ENCODE measurements at places on chromosomes 13 and 19.

DNA sequence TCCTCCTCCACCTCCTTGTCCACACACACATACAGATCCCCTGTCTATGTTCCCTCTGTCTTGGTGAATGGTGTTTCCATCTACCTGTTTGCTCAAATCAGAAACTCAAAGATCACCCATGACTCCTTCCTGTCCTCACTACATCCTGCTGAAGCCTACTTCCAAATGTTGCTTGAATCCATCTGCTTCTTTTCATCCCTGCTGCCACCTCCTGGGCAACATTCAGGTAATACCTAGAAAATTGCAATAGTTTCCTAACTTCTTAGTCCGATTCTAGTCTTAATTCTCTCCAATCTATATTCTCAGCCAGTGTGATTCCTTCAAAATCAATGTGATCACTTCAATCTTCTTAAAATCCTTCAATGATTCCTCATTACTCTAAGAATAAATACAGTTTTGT lies 155.5 kb upstream of the STARD13 start:
- DNase-seq = no peak

GRCh38 chr19:17948931-17949930 lies 16.4 kb downstream of the CCDC124 start:
- peak; percentile 56 for DNase-seq

- no peak for DNase-seq
Measured at GRCh38 chr13:38103851-38104250, 234.3 kb upstream of the TRPC4 start.

DNA sequence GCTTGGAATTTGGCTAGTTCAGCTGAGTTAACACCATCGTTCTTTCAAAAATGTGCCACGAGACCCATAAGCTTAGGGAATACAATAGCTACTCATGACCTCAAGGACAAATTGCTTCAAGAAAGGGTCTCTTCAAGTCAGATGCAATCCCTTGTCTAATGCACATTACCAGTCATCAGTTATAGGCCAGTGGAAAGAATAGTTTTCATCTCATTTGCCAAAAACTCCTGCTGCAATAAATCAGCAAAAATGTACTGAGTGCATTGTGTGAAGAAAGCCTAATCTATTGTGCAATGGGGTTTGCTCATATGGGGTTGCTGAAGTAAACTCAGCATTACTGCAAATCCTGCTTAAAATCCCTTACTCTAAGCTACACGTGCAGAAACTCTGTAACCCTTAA lies 208.3 kb upstream of the NBEA start:
- no peak for DNase-seq

DNA sequence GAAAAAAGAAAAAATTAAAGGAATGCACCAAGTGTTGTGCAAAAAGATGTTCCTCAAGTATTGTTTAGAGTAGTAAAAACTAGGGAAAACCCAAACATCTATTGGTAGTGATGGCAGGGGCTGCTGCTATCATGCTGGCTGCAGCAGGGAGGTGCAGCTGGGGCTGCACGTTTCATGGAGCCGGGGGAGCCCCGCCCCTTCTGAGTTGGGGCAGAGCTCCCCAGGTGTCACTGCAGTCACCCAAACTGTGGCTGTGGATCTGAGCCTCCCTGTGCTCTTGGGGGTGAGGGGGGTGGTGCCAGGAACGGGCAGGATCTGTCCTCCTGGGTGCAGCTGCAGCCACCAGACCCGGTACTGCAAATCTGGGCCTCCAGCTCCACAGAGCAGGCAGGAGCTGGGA lies 11.5 kb upstream of the UBE2S start:
- no peak for DNase-seq

DNA sequence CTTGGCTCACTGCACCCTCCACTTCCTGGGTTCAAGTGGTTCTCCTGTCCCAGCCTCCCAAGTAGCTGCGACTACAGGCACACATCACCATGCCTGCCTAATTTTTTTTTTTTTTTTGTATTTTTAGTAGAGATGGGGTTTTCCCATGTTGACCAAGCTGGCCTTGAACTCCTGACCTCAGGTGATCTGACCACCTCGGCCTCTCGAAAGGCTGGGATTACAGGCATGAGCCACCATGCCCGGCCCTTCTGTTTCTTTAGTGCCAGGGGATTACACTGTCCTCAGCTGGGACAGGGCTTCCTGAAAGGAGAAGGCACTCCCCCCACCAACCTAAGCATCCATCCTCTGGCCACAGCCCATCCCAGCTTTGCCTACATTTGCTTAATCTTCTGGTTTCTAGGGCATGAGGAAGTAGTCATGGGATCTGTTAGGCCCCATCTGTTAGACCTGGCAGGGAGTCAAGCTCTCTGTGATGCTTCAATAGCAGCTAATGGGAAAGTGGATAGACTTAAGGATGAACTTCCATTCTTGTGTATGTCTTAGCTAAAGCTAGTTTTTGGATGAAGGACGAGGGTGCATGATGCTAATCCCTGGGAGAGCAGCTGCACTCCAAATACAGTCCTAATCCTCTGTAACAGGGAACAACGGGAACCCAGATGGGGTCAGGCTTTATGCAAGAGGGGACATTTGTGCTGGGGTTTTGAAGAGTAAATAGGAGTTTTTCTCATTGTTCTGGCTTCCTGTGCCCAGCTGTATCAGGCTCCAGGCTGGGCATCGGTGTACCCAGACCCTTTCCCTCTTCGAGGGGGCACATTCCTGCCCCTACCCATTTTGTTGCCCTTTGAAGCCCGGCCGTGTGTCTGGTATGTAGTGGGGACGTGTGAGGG lies 2.6 kb downstream of the VAV1 start:
- peak; percentile 36 for DNase-seq

DNA sequence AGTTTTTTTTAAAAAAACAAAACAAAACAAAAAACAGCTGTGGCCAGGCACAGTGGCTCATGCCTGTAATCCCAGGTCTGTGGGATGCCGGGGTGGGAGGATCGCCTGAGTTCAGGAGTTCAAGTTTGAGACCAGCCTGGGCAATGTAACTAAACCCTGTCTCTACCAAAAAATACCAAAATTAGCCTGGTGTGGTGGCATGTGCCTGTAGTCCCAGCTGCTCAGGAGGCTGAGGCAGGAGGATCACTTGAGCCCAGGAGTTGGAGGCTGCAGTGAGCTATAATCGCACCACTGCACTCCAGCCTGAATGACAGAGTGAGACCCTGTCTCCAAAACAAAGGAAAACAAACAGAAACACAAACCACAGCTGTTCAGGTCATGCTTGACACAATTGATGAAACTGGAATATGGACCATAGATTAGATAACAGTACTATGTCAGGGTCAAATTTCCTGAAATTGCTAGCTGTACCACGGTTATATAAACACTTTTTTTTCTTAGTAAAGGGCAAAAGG lies 6.9 kb upstream of the ANGPTL4 start:
- DNase-seq = peak; percentile 29

DNA sequence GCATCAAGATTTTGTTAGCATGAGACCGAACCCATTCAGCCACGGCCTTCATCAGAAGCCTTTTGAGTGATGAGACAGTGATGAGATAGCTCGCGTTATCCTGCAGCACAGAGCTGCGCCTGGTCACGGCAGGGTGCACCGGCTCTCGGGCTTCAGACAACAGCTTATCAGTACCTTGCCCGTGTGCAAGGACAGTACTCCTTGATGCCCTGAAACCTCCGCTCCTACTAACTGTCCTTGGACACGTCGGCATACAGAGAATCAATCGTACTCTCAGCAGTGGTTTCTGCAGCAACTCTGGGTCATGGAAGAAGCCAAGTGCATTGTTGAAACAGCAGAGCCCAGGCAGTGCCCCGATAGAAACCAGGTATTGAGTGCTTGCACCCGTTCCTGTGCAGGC lies 40.7 kb downstream of the IRS2 start:
- no peak for DNase-seq

- DNase-seq = no peak
Measured at GRCh38 chr13:41851351-41851750, 109.6 kb downstream of the VWA8 start.

GRCh38 chr13:24348797-24349515 lies 39.6 kb downstream of the C1QTNF9 start:
- DNase-seq = no peak

DNA sequence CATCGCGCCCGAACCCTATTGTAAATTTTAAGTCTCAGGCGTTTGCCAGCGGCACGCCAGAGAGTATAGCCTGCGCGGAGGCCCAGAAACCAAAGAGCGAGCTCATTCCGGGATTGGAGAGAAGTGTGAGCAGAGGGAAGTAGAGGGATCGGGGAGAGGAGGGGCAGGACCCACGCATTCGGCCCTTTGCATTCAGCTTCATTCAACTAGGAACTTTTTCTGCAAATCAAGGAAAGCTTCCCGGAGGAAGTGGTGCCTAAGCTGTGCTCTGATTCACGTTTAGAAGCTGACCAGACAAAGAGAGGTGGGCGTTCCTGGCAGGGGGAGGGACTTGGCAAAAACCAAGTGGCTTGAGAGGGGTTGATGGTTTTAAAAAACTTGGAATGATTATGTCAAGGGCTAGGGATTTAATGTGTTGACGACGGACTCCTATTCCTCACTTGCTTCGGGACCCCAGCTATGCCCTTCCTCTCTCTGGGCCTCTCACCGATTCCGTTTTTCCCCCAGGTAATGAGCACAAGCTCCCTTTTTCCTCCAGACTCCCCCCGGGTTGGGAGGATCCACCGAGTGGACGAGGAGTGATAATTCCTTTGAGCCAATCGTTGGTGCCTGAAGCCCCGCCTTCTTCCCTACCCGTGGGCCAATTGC lies 811 bp upstream of the PRMT1 start:
- DNase-seq = peak; percentile 90

DNA sequence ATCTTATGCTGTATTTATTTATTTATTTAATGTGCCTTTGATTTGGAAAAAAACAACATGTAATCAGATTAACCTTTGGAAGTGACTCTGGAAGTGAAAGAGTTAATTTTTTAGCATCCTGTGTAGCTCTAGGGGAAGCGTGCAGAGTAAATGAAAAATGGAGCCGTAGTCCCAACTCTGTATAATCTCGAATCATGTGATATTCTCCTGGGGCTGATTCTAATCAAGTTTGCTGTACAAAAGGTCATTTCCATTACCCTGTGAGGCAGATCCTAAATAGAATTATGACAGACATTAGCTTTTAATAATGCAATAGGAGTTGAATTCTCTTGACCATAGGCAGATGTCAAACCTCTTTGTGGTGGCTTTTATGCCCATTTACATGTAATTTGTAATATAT lies 238.6 kb upstream of the CSNK1A1L start:
- no peak for DNase-seq

- no peak for DNase-seq
Measured at GRCh38 chr13:20512042-20512683, 13.5 kb downstream of the CRYL1 start.

DNA sequence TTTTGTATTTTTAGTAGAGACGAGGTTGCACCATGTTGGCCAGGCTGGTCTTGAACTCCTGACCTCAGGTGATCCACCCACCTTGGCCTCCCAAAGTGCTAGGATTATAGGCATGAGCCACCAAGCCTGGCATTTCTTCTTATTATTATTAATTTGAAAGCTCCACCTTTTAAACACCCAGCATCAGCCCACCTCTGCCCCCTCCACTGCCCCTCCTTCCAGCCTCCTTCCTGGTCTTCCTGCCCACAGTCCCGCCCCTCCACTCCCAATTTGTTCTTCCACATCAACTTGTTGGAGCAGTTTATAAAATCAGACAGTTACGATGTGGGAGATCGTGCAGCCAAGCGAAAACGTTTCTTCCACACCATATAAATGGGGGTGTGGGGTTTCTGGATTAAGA lies 7.8 kb upstream of the CLIP3 start:
- DNase-seq = no peak

DNA sequence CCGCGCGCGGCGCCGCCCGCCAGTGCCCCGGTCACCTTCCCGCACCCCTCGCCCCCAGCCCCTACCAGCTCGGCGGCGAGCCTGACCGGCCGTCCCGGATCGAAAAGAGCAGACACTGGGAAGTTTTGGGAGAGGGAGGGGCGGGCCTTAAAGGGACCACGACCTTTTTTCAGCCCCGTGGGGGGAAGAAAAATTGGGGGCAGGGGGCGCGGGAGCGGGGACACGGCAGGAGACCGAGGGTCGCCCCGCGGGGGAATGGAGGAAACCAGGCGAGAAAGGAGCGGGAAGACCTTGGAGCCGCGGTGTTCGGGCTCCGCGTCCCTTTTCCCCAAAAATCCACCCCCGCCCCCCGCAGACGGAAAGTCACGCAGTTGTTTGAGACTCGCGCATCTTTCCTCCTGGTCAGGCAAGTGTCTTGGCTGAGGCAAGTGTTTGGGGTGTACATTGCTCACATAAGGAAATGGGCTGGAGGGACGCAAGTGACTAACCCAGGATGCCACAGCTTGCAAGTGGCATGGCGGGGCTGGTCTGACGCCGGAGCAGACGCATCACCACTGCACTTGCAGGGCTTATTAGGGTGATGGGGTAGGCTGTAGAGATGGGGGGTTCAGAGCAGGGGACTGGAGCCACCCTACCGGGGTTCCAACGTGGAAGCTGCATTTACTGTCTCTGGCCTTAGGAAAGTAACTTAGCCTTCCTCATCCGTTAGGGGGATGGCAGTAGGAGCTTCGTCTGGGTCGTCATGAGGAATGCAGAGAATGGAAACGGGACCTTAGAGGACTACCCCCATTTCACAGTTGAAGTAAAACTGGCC lies 2.7 kb upstream of the HNRNPL start:
- DNase-seq = peak; percentile 75

GRCh38 chr13:65112123-65112522 lies 2118.0 kb downstream of the PCDH9 start:
- no peak for DNase-seq

DNA sequence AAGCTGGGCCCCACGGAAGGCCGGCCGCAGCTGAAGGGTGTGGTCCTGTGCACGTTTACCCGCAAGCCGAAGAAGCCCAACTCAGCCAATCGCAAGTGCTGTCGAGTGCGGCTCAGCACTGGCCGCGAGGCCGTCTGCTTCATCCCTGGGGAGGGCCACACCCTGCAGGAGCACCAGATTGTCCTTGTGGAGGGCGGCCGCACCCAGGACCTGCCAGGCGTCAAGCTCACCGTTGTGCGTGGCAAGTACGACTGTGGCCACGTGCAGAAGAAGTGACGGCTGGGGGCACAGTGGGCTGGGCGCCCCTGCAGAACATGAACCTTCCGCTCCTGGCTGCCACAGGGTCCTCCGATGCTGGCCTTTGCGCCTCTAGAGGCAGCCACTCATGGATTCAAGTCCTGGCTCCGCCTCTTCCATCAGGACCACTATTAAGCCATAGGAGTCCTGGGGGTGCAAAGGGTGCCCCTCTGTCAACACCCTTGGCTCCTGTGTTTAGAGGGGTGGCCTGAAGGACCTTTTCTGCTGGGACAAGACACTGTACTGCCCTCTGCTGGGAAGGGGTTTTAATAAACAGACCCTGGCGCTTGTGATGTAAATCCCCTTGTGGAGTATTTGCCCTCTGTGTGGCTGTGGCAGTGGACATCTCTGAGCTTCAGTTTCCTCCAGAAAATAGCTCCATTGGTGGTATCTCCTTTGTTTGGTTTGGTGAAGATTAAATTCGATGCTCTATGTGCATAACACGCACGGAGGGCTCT lies 1.9 kb downstream of the MRPS12 start:
- DNase-seq = peak; percentile 72
